ENCODE measurements at places on chromosomes 1 and 21. TPM values are rescaled to one million over a fixed set of nuclear protein-coding genes. Genes with fewer than 3 reads are reported as not detected.

DNA sequence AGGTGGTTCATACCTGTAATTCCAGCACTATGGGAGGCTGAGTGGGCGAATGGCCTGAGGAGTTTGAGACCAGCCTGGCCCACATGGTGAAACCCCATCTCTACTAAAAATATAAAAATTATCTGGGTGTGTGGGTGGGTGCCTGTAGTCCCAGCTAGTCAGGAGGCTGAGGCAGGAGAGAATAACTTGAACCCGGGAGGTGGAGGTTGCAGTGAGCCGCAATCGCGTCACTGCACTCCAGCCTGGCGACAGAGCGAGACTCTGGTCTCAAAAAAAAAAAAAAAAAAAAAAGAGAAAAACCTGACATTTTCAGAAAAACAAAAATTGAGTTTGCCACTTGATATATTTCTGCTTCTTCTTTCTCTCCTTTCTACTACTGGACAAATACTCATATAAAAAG, 24.3 kb downstream of the CA6 start:
- DNase-seq: no peak

The FOXO6 gene
- 1.9 TPM for total RNA-seq

DNA sequence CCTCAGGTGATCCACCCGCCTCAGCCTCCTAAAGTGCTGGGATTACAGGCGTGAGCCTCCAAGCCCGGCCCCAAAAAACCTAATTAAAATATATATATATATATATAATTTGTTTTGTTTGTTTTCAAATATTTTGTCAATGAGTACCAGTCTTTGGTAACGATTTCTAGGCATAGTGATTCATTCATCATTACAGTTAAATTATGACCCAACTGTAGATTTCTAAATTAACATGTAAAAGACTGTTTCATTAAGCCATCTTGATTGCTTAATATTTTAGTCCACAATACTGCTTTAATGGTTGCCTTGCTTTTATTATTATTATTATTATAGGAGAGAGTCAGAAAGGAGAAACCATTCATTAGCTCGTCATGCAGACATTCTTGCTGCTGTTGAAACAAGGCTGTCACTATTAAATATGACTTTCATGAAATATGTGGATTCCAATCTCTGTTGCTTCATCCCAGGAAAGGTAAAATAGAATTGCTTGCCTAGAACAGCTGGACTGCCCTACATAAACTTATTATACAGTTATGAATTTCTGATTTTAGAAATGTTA, 19.9 kb downstream of the FBXO28 start:
- no peak for DNase-seq

The CRB1 gene
- total RNA-seq: 0.11 TPM

The OR10J1 gene
- total RNA-seq: not detected

DNA sequence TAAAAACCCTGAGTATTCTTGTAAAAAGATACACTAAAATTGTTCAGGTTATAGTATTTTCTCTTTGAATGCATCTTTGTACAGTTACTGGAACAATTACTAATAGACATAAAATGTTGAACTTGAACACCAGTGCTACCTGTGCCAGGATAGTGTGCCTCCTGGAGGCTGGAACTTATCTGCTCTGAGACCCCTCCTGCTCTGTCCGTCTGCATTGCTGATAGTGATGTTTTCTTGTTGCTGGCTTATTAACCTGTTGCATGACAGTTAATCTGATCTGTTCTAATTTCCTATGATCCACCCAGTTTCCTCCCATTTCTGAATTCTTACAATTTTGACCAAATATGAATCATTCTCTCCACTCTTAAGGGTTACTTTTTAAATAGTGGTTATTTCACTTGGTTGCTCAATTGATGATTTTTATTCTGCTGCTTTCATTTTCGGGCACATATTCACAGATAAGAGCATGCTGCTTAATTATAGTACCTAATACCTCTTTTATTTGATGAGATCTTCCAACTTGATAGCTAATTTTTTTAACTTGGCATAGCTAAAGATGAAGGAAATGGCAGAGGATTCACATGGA, 101.4 kb downstream of the CC2D1B start:
- no peak for DNase-seq

DNA sequence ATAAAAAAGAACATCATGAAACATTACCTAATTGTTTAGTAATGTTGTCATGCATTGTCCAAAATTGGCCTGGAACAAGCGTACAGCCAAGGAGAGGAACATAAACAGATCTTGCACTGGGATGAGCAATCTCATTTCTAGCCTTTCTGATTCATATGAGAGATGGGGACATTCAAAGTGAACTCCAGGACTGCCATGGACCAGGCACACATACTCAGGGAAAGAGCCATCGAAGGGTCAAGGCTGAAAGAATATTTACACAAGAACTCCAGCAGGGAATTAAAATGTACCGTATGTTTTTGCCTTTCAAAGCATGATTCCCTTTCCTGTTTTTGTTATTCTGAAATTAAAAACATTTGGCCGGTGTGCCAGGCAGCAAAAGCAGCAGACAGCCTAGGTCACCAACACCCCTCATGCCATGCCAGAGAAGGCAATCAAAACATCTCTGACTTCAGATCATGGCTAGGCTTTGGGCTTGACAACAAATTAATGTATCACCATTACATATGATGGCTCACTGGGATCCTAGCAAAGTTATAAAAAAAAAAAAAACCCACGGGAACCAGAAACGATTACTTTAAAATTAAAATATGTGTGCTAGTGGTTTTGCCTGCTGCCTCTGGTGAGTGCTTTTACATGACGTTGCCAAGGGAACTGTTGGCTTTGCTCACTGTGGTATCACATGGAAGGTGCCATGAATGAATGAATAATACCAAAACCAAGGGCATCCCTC, 159.8 kb downstream of the TGFBR3 start:
- DNase-seq: peak; percentile 69

The COL6A2 gene
- total RNA-seq: 252 TPM

The RYR2 gene
- 392 TPM for total RNA-seq

The NOS1AP gene
- total RNA-seq: 2.2 TPM

- DNase-seq: no peak
These were observed 22.7 kb upstream of the ACTL8 start for GRCh38 chr1:17732475-17732874.

GRCh38 chr1:116997636-116998035, 3.9 kb upstream of the CD101 start:
- DNase-seq: no peak

GRCh38 chr21:45988366-45989347, 7.1 kb downstream of the COL6A1 start:
- peak; percentile 53 for DNase-seq

- DNase-seq: no peak
These were observed 13.4 kb downstream of the OSCP1 start for GRCh38 chr1:36436821-36437220.

The NEGR1 gene
- total RNA-seq: 9.3 TPM

The ZBTB8A gene
- total RNA-seq: 3.3 TPM

DNA sequence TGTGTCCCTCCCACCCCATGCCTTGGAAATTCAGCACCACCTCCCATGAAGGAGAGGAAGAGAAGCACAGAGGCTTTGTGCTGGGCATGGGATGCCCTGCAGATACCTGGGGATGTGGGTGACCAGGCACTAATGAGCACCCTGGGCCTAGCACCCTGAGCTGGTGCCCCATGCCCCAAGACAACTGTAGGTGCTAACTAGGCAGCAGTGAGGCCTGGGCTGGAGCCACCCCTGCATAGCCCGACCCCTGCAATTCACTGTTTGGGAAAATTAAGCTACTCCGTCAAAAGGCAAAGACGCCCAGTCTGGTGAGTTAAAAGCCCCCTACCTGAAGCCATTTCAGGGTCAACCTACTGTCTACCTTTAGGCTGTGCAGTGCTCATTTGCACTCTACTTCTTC, 5.4 kb downstream of the KCNA2 start:
- DNase-seq: no peak

The PDC gene
- total RNA-seq: not detected
